ENCODE measurements at places on chromosomes 4 and X. TPM values are rescaled to one million over a fixed set of nuclear protein-coding genes. Genes with fewer than 3 reads are reported as not detected.

DNA sequence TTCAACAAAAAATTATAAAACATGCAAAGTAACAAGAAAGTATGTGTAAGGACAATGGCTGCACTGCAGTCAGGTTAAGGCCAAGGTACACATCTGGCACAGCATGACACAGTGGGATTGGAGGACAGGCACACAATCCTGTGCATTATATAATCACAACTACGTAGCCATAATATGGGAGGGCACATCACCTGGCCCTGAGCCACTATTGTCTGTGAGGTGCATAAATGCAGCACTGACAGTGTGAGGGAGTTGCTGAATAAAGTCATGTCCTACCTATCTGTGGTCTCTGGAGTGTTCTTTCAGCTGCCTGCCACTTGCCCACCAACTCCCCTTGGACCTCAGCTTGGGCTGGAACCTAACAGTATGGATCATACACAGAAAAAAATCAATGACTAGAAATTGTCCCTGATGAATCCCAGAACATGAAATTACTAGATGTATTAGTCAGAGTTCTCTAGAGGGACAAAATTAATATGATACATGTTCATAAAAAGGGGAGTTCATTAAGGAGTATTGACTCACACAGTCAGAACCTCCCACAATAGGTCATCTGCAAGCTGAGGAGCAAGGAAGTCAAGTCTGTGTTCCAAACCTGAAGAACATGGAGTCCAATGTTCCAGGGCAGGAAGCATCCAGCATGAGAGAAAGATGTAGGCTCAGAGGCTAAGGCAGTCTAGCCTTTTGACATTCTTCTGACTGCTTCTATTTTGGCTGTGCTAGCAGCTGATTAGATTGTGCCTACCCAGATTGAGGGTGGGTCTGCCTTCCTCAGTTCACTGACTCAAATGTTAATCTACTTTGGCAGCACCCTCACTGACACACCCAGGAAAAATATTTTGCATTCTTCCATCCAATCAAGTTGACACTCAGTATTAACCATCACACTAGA lies 46.4 kb upstream of the KCTD8 start:
- no peak for DNase-seq

DNA sequence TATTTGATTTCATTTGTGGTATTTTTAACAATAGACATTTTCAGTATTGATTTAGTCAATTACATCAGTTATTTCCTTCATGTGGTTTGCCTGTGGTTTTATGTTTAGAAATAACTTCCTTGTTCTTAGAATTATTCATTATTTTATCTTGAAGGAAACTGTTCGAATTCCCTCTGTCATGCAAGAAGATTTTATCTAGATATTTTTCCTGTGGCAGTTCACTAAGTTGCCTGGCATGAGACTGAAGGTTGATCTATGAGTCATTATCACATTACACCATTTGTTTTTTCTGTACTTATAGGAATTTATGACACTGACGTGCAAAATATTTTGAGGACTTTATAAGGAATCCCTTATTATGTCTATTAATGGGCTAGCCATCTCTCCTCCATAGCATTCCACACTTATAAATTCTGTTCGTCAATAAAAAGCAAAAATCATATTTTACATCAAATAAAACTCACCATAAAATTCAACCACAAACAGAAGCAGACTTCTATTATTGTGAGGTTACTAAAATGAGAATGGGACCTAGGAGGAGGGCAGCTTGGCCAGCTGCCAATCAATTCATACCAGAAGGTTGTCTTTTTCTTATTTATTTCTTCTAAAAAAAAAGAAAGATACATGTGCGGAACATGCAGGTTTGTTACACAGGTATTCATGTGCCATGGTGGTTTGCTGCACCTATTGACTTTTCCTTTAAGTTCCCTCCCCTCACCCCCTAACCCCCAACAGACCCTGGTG lies 179.0 kb downstream of the KCNIP4 start:
- no peak for DNase-seq

DNA sequence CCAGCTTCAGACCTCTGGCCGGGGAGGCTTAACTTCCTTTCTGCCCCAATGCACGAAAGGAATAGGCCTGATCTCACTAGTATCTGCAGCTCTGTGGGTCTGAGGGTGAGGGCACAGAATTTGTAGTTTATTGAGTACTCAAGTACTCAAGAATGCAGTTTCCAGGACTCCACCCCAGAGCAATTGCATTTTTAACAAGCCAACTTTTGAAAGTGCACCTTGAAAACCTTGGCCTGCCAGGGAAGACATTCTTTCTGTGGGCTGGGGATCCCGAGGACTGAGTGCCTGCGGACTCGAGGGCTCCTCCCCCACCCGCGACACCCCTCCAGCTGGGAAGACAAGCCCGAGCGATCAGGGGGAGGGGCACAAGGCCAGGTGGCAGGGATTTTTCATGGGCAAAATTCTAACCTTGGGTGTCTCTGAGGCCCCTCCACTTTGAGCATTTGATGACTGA lies 22.4 kb downstream of the RS1 start:
- DNase-seq: no peak

CLCN5 gene
- total RNA-seq: 62.4 TPM

DNA sequence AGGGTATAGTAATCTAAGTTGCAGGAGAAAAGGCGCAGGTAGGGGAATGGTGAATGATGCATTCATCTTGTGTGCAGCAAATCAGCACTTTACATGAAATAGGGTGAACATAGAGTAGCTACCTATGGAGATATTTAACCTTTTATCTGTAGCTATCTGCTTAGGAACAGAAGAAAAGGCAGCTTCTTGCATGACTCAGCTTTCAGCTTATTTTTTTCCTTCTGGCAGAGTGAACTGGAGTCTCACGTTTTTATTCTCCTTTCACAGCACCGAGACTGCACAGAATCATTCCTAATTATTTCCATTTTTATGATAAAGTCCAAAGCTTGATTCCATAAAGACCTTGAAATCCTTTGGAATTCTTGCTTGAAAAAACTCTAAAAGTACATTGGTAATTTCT lies 4.8 kb upstream of the SCOC start:
- no peak for DNase-seq

CXCL6 gene
- 0.08 TPM for total RNA-seq

GRCh38 chrX:1165535-1166196 lies 46.8 kb downstream of the CRLF2 start:
- DNase-seq: peak; percentile 68

DNA sequence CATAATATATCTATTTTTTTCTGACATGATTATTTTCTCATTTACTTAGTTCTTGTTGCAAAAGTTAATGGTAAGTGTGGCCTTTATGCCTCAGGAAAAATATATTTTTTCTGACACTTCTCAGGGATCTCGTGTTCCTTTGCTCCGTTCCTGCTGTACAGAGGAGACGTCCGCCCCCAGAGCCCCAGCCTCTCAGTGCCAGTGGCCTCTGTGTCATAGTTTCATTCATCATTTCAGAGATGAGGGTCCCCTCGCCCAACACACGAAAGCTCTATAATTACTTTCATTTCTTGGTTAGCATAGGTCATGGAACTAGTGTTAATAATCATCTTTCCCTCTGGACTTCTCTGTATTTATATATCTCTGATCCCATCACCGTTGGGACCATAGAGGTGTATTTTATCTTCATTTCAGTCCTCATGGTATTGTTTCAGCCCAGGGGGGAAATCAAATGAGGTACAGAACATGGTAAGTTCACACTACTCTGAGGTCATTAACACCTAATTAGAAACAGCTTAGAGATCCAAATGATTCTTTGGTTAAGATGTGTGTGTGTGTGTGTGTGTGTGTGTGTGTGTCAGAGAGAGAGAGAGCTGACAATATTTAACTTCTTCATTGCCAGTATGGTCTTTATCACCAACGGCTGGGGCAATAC lies 631.1 kb upstream of the TENM3 start:
- no peak for DNase-seq

- no peak for DNase-seq
Measured at GRCh38 chr4:119020158-119020557, 115.5 kb upstream of the MYOZ2 start.

DNA sequence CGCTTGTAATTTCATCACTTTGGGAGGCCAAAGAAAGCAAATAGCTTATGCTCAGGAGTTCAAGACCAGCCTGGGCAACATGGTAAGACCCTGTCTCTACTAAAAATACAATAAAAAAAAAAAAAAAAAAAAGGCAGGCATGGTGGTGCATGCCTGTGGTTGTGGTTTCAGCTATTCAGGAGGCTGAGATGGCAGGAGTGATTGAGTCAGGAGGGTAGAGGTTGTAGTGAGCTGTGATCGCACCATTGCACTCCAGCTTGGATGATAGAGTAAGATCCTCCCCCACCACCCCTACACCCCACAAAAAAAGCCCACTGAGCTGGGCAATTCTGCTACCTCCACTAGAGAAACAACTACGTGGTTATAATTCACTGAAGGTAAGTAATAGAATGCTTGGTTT lies 118.8 kb upstream of the PCDH18 start:
- DNase-seq: peak; percentile 16
